ENCODE measurements at places on chromosomes 7 and 10. TPM values are rescaled to one million over a fixed set of nuclear protein-coding genes. Genes with fewer than 3 reads are reported as not detected.

VWA2 gene
- not detected for total RNA-seq

SORBS1 gene
- 1.4 TPM for total RNA-seq

NDUFB2 gene
- 84.4 TPM for total RNA-seq

ASB10 gene
- total RNA-seq: not detected

ELMO1 gene
- 117 TPM for total RNA-seq

SSMEM1 gene
- total RNA-seq: not detected

EIF4EBP2 gene
- total RNA-seq: 21.4 TPM

MAGI2 gene
- total RNA-seq: not detected

NUTM2B gene
- 0.99 TPM for total RNA-seq

ENTPD7 gene
- total RNA-seq: 1.4 TPM

NUTM2A gene
- total RNA-seq: 1.2 TPM

STAG3 gene
- total RNA-seq: 4.0 TPM

PROSER2 gene
- total RNA-seq: 1.1 TPM

AKR1C8 gene
- total RNA-seq: 0.28 TPM

NPFFR1 gene
- 0.03 TPM for total RNA-seq

CRHR2 gene
- not detected for total RNA-seq

SOSTDC1 gene
- total RNA-seq: not detected

CTAGE8 gene
- 0.17 TPM for total RNA-seq

OR2A1 gene
- total RNA-seq: 0.19 TPM

STRIP2 gene
- total RNA-seq: 0.14 TPM

CALHM3 gene
- not detected for total RNA-seq

RNF133 gene
- not detected for total RNA-seq

CYP26C1 gene
- total RNA-seq: not detected

MBL2 gene
- not detected for total RNA-seq

GDF10 gene
- 0.16 TPM for total RNA-seq

SAP25 gene
- total RNA-seq: 52.0 TPM

TMEM236 gene
- 0.06 TPM for total RNA-seq

ASB4 gene
- not detected for total RNA-seq

MYL10 gene
- total RNA-seq: not detected

CRYGN gene
- 0.14 TPM for total RNA-seq

FAS gene
- total RNA-seq: 23.8 TPM

NPSR1 gene
- total RNA-seq: not detected

HOGA1 gene
- not detected for total RNA-seq

TSPAN15 gene
- total RNA-seq: 2.2 TPM

DBNL gene
- total RNA-seq: 88.5 TPM

PRKCQ gene
- 43.4 TPM for total RNA-seq

DNAJC12 gene
- total RNA-seq: not detected

PARD3 gene
- 0.71 TPM for total RNA-seq

SLC18A3 gene
- not detected for total RNA-seq

GDF2 gene
- not detected for total RNA-seq

TRIM74 gene
- 4.4 TPM for total RNA-seq

HYAL4 gene
- not detected for total RNA-seq

INHBA gene
- total RNA-seq: not detected

BICC1 gene
- total RNA-seq: not detected

FXYD4 gene
- not detected for total RNA-seq

WDR86 gene
- 5.6 TPM for total RNA-seq

ABCB1 gene
- total RNA-seq: 10.6 TPM

CFAP43 gene
- not detected for total RNA-seq

MACC1 gene
- 0.05 TPM for total RNA-seq

MKX gene
- not detected for total RNA-seq

CNNM1 gene
- total RNA-seq: 0.16 TPM

GIMAP8 gene
- total RNA-seq: 3.8 TPM

CYTH3 gene
- 9.1 TPM for total RNA-seq

AZGP1 gene
- not detected for total RNA-seq
